ENCODE measurements at places on chromosomes 12 and 14. TPM values are rescaled to one million over a fixed set of nuclear protein-coding genes. Genes with fewer than 3 reads are reported as not detected.

The TBX3 gene
- polyA plus RNA-seq = 89.3 TPM

The PRIMA1 gene
- 2.2 TPM for polyA plus RNA-seq

The TSHR gene
- polyA plus RNA-seq = not detected

The P2RX2 gene
- polyA plus RNA-seq = 0.64 TPM

The NRXN3 gene
- 6.4 TPM for polyA plus RNA-seq

The KRT2 gene
- polyA plus RNA-seq = not detected

The OASL gene
- 0.23 TPM for polyA plus RNA-seq

The DERA gene
- polyA plus RNA-seq = 50.7 TPM

The BCDIN3D gene
- polyA plus RNA-seq = 7.4 TPM

The KLHDC1 gene
- 6.9 TPM for polyA plus RNA-seq

DNA sequence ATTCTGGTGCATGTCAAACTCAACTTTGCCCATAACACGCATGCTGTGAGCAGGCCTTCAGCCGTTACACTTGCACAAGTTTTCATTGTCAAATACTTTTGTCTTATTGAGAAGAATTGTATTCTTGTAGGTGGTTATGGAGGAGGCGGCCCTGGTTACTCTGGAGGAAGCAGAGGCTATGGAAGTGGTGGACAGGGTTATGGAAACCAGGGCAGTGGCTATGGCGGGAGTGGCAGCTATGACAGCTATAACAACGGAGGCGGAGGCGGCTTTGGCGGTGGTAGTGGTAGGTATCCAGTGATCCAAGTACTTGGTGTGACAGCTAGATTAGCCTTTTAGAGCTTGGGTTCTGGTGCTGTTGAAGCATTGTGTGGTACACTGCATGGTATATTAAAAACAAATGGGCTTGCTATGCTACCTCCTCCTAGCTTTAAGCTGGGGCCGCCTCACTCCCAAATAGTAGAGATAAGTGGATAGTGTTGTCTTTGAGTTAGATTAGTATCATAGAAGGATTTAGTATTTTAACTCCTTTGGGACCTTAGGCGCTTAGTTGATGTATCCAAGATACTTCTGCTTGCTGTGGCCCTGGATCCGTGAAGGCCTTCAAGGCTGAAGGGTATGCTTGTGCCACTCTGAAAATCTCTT is 2.5 kb downstream of the HNRNPA1 start:
- DNase-seq = no peak

GRCh38 chr12:92199819-92200576 is 54.4 kb upstream of the BTG1 start:
- no peak for DNase-seq

GRCh38 chr14:36515105-36515593 is 4.9 kb downstream of the NKX2-1 start:
- DNase-seq = no peak

DNA sequence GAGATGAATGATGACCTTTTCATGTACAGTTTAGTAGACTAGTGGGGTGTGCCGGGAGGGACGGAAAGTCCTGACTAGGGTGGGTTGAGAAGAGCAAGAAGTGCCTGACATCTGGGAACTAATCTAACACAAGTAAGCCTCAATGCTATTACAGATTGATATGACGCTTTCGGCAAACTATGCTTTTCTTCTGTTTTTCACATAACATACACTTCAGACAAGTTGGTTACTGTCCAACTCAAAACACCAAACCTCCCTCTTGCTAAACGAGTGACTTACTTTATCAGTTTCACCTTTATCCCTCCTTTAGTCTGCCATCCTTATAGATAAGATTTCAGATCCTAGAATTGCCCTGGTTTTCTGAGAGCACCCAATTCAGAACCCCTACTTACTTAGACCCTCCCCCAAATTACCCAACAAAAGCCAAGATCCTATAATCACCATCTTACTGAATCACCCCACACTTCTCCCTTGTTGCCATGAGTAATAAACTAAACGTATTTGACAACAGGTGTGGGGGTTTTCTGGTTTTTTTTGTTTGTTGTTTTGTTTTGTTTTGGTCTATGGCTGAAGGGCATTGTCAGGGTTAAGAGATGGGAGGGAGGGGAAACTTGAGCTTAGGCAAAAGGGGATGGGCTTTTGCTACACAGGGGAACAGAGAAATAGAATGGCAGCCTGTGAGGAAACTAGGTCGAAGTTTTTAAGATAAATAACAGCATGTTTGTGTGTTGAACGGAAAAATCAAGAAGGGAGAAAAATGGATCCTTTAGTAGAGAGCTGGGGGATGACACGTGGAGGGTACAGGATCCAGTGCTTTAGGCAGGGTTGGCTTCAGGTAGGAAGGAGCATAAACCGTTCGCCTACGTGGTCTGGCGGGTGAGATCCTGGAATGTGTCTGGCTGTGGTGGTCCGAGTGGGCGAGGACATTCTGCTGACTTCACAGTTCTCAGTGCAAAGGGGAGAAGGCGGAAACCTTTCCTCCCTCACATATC is 6.1 kb upstream of the PSMA3 start:
- peak; percentile 39 for DNase-seq

- DNase-seq = no peak
These were observed 67.0 kb downstream of the ARF6 start for GRCh38 chr14:49959822-49960408.

DNA sequence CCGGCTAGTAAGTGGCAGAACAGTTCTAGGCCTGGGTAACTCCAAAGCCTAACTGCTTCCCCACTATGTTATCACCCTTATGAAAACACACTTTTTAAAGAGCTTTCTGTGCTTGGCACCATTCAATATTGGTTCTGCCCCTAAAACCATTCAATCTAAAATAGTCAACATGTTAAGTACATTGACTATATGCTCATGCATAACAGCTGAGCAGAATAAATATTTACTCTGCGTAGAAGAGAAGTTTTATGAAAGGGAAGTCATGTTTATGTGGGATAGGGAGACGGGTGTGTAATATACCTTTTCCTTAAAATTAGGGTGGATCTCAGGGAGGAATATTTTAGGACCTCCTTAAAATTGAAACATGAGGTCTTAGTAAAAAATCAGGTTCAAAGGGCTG is 80.5 kb downstream of the SAMD4A start:
- DNase-seq = no peak

- DNase-seq = no peak
These were observed 3.7 kb downstream of the TMTC3 start for GRCh38 chr12:88145567-88146505.

- no peak for DNase-seq
These were observed 309.2 kb upstream of the KITLG start for GRCh38 chr12:88889326-88890110.

DNA sequence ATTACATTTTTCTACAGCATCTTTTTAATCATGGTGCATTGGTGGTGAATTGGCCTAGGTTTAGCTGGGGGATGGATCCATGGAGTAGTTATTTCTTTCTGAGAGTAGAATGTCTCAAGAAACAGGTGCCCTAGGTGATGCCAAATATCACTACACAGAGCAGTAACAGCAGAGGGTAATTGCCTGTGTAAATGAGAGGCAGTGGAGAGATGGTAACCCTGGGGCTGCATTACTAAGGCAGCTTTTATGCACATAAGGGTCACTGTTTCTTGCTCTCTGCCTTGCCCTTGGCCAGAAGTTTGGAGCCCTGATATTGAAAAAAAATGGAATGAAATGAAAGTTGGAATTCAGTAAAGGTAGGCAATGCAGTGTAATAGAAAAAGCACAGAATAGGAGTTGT is 604.0 kb downstream of the NOVA1 start:
- no peak for DNase-seq

- no peak for DNase-seq
These were observed 97.0 kb downstream of the ZFC3H1 start for GRCh38 chr12:71566655-71567054.

- DNase-seq = no peak
These were observed 264.7 kb downstream of the RAD51B start for GRCh38 chr14:68084256-68084655.

DNA sequence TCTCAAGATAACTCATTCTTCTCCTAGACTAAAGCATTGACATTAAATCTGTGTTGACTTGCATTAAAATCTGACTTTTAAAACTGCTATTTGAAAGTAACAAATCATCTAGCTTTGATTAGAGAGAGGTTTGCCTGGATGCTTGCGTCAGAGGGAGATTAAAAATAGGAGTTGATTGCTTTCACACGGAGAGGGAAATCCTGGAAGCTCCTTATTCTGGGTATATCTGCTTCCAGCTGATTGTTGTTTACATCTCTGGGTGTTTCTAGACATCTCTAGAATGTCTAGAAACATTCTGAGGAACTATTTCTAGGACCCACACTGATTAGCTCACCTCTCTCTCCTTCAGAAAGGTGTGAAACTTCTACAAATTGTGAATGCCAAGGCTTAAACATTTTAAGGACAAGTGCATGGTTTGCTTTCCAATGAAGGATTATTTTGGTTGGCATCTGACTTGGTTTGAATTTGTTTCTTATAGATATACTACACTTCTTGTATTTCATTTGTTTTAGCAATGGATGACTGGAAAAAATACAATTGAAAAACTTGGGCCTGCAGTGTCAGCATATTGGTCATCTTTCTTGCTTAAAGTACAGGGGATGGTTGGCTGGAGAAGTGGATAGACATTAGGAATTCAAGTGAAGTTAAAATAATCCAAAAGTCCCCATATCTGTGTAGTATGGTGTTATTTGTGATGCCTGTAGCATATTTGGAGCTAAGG is 2.1 kb downstream of the DIP2B start:
- DNase-seq = no peak

DNA sequence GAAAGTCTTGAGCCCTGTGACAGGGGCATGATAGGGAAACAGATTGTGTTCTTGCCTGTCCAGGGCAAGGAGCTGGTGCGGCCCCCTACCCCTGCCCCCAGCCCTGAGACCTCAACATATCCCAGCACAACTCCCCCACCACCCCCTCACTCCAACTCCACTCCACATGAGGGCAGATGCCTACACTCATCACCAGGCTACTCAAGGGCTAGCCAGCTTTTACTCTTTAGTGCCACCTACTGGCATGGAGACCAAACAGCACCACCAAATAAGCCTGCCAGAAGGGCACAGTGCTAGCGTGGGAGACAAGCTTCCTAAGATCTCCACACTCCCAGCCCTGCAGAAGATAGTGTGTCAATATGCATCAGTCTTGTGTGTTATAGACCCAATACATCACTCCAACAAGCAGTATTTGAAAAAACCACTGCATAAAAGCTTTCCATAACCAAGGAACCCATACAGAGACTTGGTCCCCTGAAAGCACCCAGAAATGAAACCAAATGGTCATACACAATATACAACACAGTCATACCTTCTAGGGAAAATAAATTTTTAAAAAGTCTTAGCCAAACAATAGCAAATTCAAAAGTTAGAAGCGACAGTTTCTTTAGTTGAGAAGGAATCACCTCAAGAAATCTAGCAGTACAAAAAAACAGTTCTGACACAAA is 154.4 kb downstream of the KCNK10 start:
- no peak for DNase-seq

DNA sequence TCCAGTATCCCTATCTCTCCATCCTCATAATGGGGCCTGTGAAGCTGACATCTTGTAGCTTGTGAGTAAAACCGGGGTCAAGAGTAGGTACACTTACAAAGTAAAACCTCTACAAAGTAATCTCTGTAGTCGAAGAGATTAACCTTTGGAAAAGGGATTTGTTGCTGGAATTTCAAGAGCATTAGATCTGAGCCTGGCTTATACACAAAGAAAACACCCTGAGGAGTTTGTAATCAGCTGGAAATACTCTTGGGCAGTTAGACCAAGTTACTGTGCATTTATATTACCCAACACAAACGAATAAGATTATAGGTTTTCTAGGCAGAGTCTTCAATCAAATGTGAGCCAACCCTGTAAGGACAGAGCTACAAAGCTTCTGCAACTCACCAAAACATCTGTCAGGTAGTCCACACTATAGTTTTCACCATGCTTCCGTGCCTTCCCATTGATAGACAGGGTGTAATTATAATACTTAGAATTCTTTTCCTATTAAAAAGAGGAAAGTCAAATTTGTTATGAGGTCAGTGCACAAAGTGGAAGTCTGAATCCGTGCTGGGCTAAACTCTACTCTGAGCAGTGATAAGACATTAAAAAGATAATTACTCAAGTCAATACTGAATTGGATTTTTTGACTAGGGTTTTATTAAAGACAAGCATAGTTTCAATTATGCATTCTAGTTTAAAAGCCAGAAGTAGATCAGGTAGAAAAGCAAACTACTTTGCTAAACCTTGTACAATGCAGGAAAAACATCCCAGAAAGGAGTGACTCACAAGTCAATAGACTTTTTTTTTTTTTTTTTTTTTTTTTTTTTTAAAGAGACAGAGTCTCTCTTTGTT is 14.6 kb downstream of the GNS start:
- no peak for DNase-seq

- no peak for DNase-seq
These were observed 175.2 kb upstream of the GRIN2B start for GRCh38 chr12:14156606-14157005.

DNA sequence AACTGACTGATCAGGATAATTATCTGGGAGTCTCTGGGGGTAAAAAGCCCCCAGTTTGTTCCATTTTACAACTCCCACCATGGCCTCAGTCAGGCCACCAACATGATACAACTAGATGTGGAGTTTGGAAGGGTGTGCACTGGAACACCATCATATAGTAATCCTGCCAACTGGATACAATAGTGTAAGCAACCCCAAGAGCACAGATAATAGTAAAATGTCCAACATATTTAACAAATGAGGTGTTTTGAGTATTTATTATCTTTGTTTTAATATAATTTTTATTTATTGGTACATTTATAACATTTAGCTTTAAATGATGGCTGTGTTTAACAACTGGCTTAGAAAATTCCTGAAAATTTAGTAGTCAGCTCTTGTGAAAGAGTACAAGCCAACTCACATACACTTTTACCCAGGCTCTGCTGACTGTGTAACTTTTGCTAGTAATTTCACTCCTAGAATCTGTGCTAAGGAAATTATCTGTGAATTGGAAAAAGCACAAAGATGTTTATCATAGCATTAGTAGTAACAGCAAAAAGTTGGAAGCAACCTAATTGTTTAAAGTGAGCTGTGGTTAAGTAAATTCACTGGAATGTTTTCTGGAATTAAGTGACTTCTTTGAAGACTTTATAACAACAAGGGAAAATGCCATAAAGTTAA is 196.8 kb downstream of the RAD51B start:
- no peak for DNase-seq

DNA sequence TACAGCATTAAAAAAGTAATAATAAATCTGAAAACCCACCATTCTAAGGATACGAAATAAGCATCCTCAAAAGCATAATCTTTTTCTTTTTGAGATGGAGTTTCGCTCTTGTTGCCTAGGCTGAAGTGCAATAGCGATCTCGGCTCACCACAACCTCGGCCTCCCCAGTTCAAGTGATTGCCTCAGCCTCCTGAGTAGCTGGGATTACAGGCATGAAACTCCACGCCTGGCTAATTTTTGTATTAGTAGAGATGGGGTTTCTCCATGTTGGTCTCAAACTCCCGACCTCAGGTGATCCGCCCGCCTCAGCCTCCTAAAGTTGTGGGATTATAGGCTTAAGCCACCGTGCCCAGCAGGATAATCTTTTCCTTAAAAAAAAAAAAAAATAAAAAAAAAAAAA is 4.3 kb downstream of the CCNT1 start:
- DNase-seq = no peak

Measured in left renal pelvis (tissue), 4 donors.